Progenitor cell of endocrine pancreas (in vitro differentiated cells): ENCODE measurements at places on chromosomes 3 and 15.

DNA sequence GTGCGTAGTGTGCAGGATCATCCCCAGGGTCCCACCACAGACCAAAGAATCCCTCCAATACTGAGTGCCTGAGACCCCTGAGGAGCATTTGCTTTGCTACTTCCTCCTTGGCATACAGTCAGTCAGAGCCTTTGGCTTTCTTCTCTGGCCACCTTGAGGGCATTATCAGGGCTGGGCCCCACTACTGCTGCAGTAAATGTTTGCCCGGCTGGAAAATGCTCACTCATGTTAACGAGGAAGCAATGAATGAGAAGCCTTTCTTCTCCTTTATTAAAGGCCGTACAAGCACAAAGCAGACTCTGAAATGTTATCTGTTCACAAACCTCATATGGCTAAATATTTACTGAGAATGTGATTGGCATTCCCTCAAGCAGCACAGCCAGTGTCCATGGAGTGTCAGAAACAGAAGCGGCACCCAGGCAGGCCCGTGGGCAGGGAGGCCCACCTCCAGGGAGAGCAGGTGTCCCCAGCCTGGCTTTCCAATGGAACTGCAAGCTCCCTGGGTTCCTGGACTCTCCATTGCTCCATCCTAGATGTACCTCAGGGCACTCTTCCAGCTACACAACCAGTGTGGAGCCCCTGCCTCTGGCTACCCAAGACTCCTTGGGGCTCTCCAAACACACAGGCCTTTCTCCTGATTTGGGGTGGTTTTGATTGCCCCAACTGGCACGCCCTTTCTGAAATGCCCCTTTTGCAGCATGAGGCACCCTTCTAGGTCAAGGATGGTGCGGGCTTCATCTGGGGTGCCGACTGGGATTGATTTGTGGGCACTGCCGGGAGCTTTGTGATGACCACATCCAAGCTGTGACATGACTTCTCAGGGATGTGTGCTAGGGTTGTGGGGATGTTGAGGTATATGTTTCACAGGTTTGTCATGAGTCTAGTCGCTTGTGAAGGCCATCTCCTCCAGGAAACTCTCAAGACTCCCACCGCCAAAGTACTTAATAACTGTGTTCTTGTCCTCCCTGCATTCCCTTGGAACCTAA, 195.6 kb downstream of the FAM43A start:
- no peak for DNase-seq

DNA sequence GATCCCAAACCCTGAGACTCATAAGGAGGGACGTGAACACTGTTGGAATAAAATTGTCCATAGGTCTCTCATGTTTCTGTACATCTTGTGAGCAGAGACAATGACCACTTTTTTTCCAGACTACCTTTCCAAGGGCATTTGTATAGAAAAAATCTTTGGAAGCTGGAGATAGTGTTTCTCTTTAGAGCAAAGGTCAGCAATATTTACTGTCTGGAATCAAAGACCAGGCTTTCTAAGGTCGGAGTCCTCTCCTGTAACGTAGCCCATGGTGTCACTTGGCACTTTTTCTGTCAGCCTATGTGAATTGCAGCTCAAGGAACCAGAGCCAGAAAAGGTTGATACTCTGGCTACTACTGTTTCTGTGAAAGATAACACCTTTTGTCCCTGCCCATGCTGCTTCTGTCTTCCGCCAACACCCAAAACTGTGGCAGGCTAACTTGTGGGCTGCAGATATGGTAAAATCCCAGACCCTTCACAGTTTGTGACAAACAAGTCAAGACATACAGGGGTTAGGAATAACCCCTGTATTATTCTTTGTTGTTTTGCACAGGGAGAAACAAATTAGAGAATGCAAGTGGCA, 578.3 kb downstream of the GRM7 start:
- no peak for DNase-seq

DNA sequence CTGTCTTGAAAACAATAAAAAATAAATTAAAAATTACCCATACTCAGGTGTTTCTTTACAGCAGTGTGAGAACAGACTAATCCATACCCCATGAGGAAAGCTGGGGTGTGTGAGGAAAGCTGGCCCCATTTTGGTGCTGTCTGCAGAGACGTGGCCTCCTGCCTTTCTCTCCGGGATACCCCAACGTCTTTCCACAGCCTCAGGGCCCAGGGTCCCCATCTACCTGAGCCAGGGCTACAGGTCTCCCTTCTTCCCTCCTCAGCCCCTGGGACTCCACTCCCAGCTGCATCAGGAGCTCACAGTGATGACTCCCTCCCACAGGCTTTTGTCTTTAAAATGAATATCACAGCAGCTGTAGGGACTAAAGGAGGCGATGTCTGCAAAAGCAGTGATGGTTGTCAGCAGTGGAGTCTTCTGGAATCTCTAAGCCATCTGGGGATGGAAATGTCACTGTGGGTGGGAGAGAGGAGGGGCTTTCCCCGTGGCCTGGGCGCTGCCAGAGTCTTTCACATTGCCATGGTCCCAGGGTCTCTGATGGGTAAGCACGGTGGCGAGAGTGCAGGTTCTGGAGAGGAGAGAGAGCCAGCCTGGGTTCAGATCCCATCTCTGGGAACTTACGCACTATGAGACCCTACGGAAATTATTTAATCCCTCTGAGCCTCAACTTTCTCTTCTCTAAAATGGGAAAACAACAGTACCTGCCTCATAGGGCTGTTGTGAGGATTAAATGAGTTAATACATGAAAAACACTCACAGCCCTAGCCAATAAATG, 259.3 kb downstream of the PLCL2 start:
- no peak for DNase-seq

DNA sequence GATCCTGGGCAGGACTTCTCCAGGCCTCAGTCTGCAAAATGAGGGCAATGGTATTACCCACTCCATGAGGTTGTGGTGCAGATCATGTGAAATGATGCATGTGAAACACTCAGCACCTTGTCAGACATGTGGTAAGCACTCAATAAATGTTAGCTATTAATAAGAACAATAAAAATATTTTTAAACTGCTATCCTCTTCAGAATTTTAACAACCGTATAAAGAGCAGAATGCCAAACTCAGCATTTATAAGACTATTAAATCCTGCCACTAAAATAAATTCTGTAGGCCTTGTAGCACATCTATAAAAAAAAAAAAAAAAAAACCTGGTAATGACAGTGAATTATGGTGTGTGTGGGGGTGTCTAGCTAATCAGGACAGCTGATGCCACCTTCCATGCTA, 213.9 kb upstream of the UMPS start:
- no peak for DNase-seq

DNA sequence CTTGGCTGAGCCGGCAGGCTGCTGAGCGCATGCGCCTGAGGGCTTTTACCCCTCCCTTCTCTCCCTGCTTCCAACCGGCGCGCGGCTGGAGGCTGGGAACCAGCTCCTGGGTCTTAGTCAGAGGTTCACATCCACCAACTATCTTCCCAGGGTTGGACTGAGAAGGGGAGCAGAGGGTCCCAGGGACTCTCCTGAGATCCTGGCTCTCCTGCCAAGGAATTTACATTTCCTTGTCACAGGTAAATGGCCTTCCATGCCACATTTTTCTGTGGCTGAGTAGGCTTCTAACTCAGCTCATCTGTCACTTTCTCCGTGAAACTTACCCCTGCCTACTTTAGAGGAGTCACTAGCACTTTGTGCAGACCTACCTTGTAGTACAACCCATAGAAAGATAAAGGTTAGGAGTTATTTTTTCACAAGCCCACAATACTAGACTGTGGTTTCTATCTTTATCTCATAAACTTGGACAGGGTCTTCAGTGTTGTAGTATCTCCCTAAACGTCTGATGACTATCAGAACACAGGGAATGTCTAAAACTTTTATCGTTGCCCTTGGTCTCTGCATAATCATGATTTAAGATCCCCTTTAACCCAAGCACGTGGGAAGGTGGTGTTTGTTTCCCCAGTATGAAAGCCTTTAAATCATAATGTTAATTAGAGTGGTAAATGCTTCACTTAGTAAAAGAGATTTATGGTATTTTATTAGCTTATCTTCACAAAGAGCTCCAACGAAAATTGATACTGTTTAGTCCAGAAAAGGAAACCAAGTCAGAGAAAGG, 638 bp upstream of the TBC1D5 start:
- no peak for DNase-seq

DNA sequence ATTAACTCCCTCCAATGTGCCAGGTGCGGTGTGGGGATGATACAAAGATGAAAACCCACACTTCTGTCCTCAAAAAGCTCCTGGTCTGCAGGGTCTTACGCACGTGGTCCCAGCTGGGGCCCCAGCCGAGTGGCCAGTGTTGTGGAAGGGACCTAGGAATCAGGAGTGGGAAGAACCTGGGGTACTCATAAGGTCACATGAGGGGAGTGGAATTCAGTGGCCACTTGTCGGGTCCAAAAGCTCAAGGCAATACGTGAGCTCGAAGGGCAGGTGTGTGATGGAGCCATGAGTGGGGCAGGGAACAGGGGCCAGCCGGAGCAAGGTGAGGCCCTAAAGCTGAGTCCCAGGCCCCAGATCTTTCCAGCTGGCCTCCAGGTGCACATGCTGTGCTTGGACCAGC, 260.0 kb upstream of the LYSMD4 start:
- DNase-seq = no peak

- no peak for DNase-seq
These were observed 5.9 kb downstream of the KBTBD13 start for GRCh38 chr15:65082303-65082953.

DNA sequence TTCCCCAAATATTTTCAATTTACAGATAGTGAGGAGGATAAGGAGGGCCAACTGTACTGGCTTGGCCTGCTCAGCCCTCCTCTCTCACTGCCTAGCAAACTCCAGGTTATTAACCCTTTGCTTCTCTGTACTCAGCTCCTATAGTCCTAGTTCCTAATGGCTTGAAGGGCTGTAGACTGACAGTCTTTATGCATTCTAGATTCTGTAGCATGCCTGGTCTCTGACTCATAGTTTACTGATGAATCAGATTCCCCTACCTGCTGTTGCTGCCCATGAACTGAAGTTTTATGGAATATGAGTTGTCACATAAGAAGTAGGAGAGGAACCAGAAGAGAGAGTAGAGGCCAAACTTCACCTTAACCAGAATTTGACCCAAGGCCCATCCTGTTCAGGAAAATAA, 27.1 kb upstream of the MAP3K13 start:
- DNase-seq = no peak

GRCh38 chr3:172142051-172142863, 102.9 kb downstream of the FNDC3B start:
- no peak for DNase-seq

GRCh38 chr3:45904931-45905330, 18.6 kb downstream of the CCR9 start:
- no peak for DNase-seq

- DNase-seq = peak; percentile 27
These were observed 1.0 kb downstream of the SHOX2 start for GRCh38 chr3:158105119-158105709.

GRCh38 chr3:23981136-23981535, 36.0 kb downstream of the NR1D2 start:
- no peak for DNase-seq

DNA sequence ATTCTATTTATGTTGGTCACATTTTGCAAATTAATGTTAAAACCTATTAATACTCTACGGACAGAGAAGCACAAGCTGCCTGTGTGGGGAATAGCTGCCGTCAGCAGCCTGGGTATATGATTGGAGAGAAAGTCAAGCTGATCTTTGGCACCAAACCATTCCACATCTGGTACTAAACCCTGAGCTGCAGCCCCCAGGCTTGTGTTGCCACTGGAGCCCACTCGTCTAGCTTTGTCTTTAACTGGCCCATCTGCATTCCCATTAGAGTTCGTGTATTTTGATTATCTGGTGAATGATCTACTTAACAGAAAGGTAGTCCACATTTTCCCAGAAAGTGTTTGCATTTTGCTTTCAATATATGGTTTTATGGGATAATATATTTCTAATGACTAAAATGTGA, 5.4 kb downstream of the NDUFB4 start:
- no peak for DNase-seq

DNA sequence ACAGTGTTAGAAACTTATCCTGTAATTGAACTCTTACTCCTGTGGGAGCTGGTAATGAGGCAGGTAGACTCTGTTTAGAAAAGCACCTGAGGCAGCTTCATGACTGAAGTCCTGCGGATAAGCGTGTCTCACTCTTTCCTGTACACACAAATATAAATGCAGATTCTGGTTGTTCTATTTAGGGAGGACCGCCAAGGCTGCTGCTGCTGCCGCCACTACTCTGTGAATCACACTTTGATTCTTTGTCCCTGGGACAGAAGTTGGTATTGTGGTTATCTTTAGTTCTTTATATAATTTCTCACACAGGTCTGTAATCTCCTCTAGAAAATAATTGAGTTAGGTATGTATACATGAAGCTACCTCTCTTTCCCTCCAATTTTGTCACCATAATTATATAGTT, 3.6 kb downstream of the LSAMP start:
- DNase-seq = no peak

DNA sequence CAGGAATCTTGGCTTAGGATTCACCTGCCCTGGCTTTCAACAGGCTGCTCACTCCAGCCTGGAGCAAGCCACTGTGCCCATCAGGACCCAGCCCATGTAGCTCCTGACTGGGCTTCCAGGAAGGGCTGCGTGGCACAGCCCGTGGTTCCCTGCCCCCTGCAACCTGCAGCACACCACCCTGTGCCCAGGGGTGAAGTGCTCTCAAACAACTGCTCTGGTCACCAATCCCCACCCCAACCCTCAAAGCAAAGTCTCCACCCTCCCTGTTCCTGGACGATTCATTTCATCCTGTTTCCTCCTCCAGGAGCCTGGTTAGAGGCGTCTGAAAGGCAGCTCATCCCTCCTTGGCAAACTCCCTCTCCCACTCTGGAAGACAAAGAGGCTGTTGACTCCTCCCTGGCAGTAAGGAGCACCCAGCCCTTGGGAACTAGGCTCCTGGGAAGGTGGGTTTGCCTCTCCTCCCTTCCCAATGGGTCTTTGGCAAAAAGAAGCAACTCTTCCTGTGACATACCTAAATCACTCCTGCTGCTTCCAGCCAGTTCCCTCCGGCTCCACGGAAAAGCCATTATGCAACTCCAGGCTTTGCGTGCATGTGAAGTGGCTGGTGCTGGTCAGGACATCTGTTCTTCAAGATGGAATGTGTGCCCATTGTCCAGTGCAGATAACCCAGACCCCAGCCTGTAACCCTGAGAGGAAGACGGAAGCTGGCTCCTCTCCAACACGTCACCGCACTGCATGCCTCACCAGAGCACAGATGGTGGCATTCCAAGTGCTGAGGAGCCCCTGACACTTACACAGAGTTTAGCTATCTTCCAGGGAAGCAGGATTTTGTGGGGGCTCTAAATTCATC, 29.1 kb upstream of the VIPR1 start:
- no peak for DNase-seq

DNA sequence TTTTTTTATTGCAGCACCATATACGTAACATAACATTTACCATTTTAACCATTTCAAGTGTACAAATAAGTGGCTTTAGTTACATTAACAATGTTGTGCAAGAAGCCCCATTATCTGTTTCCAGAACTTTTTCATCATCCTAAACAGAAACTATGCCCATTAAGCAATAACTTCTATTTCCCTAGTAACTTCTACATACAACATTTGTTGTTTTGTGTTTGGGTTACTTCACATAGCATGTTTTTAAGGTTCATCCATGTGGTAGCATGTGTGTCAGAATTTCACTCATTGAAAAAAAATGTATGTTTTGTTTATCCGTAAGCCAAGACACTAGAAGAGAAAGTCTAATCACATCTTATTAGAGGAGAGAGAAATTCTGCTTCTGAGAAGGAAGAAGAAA, 450.5 kb upstream of the PDZRN3 start:
- no peak for DNase-seq

- no peak for DNase-seq
These were observed 54.0 kb downstream of the RUBCN start for GRCh38 chr3:197682713-197683112.
